WTC11 (cell line): ENCODE measurements at places on chromosomes 1 and 21. TPM values are rescaled to one million over a fixed set of nuclear protein-coding genes. Genes with fewer than 3 reads are reported as not detected.

Gene LAD1
- total RNA-seq = 14.5 to 15.6 TPM (median 14.9 TPM) in 3 replicates

Gene ITLN1
- total RNA-seq = not detected in 3 replicates

Gene WNT3A
- 0.16 to 0.34 TPM (median 0.17 TPM) in 3 replicates for total RNA-seq

Gene MYBPH
- total RNA-seq = not detected in 3 replicates

Gene PGLYRP3
- not detected in 3 replicates for total RNA-seq

Gene IL19
- total RNA-seq = not detected in 3 replicates

Gene ARMH1
- total RNA-seq = 0.74 to 1.6 TPM (median 0.78 TPM) in 3 replicates

Gene OR2AK2
- not detected in 3 replicates for total RNA-seq

Gene MORN1
- total RNA-seq = 14.5 to 19.7 TPM (median 18.5 TPM) in 3 replicates

Gene FCRL2
- not detected in 3 replicates for total RNA-seq

Gene POU3F1
- 18.9 to 22.4 TPM (median 20.9 TPM) in 3 replicates for total RNA-seq

GRCh38 chr1:6823793-6824192 is 38.5 kb downstream of the CAMTA1 start:
- no peaks in the 10 kb centered on the region for H3K36me3 ChIP-seq
- H3K4me3 ChIP-seq = no peak overlapping the region
- DNase-seq = no peak
- H3K27me3 ChIP-seq = no peaks in the 10 kb centered on the region

DNA sequence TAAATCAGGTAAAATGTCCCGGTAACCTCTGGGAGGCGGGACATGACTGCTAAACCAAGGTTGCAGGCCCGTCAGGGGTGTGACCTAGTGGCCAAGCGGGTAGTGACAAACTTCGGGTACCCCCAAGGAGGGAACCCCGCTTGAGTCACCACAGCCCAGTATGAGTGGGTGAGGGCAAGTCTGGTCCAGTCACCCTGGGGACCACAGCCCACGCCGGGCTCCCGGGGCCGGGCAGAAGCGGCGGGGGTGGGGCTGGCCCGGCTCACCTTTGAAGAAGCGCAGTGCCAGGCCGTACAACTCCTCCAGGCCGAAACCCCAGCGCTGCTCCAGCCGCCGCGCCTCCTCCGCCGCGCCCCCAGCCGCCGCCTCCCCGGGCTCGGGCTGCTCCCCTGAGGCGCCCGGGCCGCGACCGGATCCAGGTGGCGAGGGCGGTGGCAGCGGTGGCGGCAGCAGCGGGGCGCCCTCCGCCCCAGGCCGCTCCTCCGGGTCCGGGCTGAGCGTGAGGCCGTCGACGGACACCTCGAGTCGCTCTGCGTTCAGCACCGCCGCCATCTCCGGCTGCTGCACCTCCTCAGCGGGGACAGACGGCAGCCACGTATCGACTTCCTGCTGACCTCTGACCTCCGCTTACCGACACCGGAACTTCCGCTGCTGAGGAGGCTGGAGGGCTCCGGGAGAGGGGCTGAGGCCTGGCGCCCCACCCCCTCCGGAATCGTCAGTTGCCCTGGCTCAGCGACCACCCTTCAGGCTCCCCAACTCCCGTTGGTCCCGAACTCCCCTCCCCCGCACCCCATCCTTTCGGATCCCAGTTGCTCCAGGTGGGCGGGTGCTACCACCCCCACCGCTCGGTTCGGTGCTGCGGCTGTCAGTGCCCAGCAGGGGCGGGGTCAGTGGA is at the start of gene ACBD3:
ACBD3 (minus strand) TSS at position 618 of the 895 bp plus-strand sequence; CDS start at position 552, 66 bp downstream.
- H3K27me3 ChIP-seq = no peaks in the 10 kb centered on the region
- peak within 1 kb of the TSS; percentile 97 for H3K4me3 ChIP-seq
- H3K27ac ChIP-seq = peak within 1 kb of the TSS; percentile 97
- peak; percentile 82 for DNase-seq
- peaks cover 23% of the 10 kb centered on the region for H3K4me1 ChIP-seq

- DNase-seq = no peak
- no peak overlapping the region for H3K27ac ChIP-seq
- peaks cover 42% of the 10 kb centered on the region for H3K4me1 ChIP-seq
Measured at GRCh38 chr1:30748098-30748698, 9.4 kb downstream of the LAPTM5 start.

- peaks cover 42% of the 10 kb centered on the region for H3K4me1 ChIP-seq
- no peak overlapping the region for H3K4me3 ChIP-seq
- no peaks in the 10 kb centered on the region for H3K36me3 ChIP-seq
- no peak for DNase-seq
- no peaks in the 10 kb centered on the region for H3K27me3 ChIP-seq
- H3K27ac ChIP-seq = no peak overlapping the region
Measured at GRCh38 chr21:27024301-27024700, 57.4 kb upstream of the ADAMTS5 start.

GRCh38 chr21:34593423-34593822 is 21.5 kb downstream of the RCAN1 start:
- no peaks in the 10 kb centered on the region for H3K27me3 ChIP-seq
- no peak overlapping the region for H3K4me3 ChIP-seq
- no peak overlapping the region for H3K27ac ChIP-seq
- H3K4me1 ChIP-seq = peaks cover 5% of the 10 kb centered on the region
- no peak for DNase-seq

DNA sequence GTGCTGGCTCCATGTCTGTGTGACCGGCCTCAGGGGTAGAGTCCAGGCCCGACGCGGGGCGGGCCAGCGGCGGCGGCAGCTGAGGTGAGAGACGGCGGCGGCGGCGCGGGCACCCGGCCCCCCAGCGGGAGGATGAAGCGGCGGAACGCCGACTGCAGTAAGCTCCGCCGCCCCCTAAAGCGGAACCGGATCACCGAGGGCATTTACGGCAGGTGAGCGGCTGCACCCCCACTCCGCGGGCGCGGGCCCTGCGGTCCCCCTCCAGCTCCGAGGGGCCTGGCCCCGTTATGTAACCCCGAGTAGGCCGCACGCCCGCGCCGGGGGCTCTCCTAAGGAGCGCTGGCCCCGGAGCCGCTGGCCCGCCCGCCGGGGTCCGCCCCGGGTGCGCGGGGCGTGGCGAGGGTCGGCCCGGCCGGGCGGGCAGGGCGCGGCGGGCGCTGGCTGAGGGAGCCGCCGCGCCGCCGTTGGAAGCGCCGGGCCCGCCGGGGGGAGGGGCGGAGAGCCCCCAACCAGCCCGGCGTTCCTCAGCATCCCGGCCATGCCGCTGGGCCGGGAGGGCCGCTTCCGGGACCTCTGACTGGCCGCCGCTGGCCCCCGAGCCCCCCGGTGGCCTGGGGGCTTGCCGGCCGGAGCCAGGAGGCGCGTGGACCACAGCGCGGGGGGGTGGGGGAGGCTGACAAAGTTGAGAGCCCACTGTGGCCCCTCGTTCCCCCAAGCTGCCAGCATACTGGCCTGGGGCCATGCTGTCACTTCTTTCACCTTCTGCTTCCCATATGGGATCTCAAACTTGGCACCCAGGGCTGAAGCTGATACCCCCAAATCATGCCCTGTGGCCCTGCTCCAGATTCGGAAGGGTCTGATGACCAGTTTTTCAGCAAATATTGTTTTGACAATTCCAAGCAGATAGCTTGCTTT is 527 bp downstream of the MACO1 start:
- H3K4me3 ChIP-seq = peak overlapping the region; percentile 90
- H3K27ac ChIP-seq = no peak overlapping the region
- no peaks in the 10 kb centered on the region for H3K36me3 ChIP-seq

GRCh38 chr1:192901500-192901899 is 92.7 kb downstream of the RGS2 start:
- no peaks in the 10 kb centered on the region for H3K36me3 ChIP-seq
- no peaks in the 10 kb centered on the region for H3K4me1 ChIP-seq
- no peak overlapping the region for H3K4me3 ChIP-seq
- no peaks in the 10 kb centered on the region for H3K27me3 ChIP-seq
- DNase-seq = no peak
- no peak overlapping the region for H3K27ac ChIP-seq

GRCh38 chr1:209219791-209220524 is 363.6 kb upstream of the CAMK1G start:
- H3K27ac ChIP-seq = no peak overlapping the region
- H3K27me3 ChIP-seq = no peaks in the 10 kb centered on the region
- no peak overlapping the region for H3K4me3 ChIP-seq
- DNase-seq = no peak

DNA sequence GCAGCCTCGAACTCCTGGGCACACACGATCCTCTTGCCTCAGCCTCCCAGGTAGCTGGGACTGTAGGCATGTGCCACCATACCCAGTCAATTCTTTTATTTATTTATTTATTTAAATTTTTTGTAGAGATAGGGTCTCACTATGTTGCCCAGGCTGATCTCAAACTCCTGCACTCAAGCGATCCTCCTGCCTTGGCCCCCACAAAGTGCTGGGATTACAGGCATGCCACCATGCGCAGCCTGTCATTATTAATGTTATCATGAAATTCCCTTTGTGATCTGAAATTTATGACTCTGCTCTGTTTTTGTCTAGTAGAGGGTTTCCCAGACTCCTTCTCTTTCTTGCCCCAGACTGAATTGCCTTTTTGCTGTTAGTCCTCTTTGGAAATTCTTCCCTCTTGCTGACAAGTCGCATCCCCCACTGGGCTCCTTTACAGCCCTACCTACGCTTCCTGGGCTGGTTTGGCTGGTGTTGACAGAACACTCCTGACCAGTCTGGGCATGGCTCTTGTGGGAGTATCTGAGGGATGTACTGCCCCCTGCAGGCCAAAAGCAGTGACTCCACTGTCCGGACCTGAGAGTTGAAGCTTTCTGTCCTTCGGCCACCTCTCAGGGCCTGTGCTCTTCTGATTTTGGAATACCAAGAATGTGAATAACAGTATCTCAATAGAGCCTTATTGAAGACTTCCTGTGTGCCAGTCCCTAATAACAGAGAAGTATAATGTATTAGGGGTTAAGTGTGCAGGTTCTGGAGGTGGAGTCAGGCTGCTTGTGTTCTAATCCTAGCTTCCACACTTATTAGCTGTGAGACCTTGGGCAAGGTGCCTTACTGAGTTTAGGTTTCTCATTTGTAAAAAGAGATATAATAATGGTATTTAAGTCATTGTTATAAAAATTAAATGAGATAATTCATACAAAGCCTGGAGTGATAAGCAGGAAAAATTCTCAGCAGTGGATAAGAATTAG is 28.2 kb downstream of the TCEANC2 start:
- H3K4me1 ChIP-seq = peaks cover 8% of the 10 kb centered on the region
- no peaks in the 10 kb centered on the region for H3K36me3 ChIP-seq
- 0 out of 2 replicates have a peak overlapping the region, but pooled peaks have one; percentile 4 for H3K27ac ChIP-seq
- no peak overlapping the region for H3K4me3 ChIP-seq

- H3K4me3 ChIP-seq = no peak overlapping the region
- H3K27ac ChIP-seq = no peak overlapping the region
- no peaks in the 10 kb centered on the region for H3K4me1 ChIP-seq
Measured at GRCh38 chr1:248686815-248687214, 15.8 kb downstream of the OR14I1 start.

DNA sequence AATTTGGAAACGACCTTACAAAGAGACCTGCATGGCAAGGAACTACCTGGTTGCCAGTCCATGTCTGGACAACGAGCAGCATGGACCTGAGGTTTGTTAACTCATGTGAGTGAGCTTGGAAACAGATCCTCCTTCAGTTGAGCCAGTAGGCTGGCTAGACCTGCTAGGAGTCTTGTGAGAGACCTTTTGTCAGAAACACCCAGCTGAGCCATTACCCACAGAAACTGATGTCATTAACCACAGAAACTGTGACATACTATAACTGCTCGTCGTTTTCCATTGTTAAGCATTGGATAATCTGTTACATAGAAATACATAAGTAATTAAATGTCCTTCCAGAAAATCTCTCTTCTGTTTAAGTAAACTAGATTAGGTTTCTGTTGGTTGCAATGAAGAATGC is 211.1 kb upstream of the C21orf91 start:
- no peak overlapping the region for H3K27ac ChIP-seq
- no peaks in the 10 kb centered on the region for H3K27me3 ChIP-seq
- H3K36me3 ChIP-seq = no peaks in the 10 kb centered on the region
- DNase-seq = no peak
- no peak overlapping the region for H3K4me3 ChIP-seq
- H3K4me1 ChIP-seq = peaks cover 8% of the 10 kb centered on the region

GRCh38 chr1:230753586-230754251 is 6.5 kb downstream of the CAPN9 start:
- H3K27me3 ChIP-seq = peaks cover 3% of the 10 kb centered on the region; the same call in 1 of the 2 replicates
- peak; percentile 73 for DNase-seq
- H3K27ac ChIP-seq = peak overlapping the region; percentile 92
- no peaks in the 10 kb centered on the region for H3K36me3 ChIP-seq

GRCh38 chr1:53552146-53552861 is 93.1 kb downstream of the DMRTB1 start:
- no peak overlapping the region for H3K4me3 ChIP-seq
- DNase-seq = peak; percentile 25
- peaks cover 2% of the 10 kb centered on the region; the same call in 1 of the 2 replicates for H3K27me3 ChIP-seq
- H3K36me3 ChIP-seq = no peaks in the 10 kb centered on the region

GRCh38 chr1:26359981-26360806 is 6.3 kb upstream of the CRYBG2 start:
- peak overlapping the region; percentile 83 for H3K4me3 ChIP-seq
- DNase-seq = peak; percentile 86
- H3K27me3 ChIP-seq = peaks cover 43% of the 10 kb centered on the region
- no peak overlapping the region for H3K27ac ChIP-seq
- peaks cover 41% of the 10 kb centered on the region for H3K4me1 ChIP-seq

DNA sequence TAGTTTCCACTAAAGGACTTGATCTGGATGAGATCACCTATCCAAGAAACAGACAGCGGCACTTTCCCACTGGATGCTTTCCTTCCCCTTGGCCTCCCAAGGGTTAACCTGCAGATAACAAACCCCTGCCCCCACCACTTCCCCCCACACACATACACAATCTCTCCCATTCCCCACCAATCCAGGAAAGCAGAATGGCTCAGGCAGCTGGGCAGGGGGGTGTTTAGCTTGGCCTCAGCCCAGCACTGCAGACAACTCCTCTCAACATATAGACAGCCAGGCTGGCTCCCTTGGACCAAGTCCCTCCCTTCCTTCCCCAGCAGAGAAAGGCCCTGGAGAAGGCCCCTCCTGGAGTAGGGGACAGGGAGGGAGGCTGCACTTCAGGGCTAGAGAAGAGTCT is 24.6 kb downstream of the PLEKHA6 start:
- no peak overlapping the region for H3K27ac ChIP-seq
- no peaks in the 10 kb centered on the region for H3K27me3 ChIP-seq
- no peak for DNase-seq
- H3K4me3 ChIP-seq = no peak overlapping the region

DNA sequence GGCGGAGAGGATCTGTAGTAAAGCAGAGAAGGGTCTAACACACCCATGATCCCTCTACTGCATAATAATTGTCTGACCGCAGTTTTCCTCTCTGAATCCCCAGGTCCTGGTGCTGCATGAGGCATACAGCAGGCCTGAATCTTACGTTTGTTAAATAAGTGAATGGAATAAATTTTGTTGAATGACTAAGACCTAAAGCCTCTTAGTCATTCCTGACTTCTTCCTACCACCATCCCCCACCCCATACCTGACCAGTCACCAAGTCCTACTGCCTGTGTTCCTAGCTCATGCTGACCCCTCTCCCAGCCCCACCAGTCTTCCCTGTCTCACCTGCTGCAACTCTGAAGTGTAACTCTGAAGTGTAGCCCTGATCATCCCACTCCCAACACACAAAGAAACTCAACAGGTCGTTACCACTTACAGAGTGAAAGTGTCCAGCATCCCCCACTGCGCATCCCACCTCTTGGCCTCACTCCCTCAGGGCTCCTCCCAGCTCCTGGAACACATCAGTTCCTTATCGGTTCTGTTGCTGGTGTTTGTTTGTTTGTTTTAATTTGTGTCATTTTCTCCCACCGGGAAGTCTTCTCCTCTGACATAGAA is 9.7 kb downstream of the GJA5 start:
- H3K36me3 ChIP-seq = no peaks in the 10 kb centered on the region
- H3K27ac ChIP-seq = no peak overlapping the region
- peaks cover 3% of the 10 kb centered on the region for H3K4me1 ChIP-seq
- no peak for DNase-seq

- H3K27me3 ChIP-seq = no peaks in the 10 kb centered on the region
- no peaks in the 10 kb centered on the region for H3K4me1 ChIP-seq
- H3K4me3 ChIP-seq = no peak overlapping the region
- H3K27ac ChIP-seq = no peak overlapping the region
- DNase-seq = no peak
Measured at GRCh38 chr1:109807402-109807801, 43.7 kb upstream of the EPS8L3 start.
